ENCODE measurements at places on chromosomes 13 and 19. TPM values are rescaled to one million over a fixed set of nuclear protein-coding genes. Genes with fewer than 3 reads are reported as not detected.
A peak's percentile ranks its signal among the peaks of the same experiment; 100 is the strongest.

GRCh38 chr19:46766569-46767317 is 20.5 kb upstream of the STRN4 start:
- no peak overlapping the region for H3K27ac ChIP-seq
- no peak for DNase-seq
- H3K27me3 ChIP-seq, result no peaks in the 10 kb centered on the region
- no peaks in the 10 kb centered on the region for H3K36me3 ChIP-seq
- no peak overlapping the region for H3K4me3 ChIP-seq
- no peaks in the 10 kb centered on the region for H3K4me1 ChIP-seq

DNA sequence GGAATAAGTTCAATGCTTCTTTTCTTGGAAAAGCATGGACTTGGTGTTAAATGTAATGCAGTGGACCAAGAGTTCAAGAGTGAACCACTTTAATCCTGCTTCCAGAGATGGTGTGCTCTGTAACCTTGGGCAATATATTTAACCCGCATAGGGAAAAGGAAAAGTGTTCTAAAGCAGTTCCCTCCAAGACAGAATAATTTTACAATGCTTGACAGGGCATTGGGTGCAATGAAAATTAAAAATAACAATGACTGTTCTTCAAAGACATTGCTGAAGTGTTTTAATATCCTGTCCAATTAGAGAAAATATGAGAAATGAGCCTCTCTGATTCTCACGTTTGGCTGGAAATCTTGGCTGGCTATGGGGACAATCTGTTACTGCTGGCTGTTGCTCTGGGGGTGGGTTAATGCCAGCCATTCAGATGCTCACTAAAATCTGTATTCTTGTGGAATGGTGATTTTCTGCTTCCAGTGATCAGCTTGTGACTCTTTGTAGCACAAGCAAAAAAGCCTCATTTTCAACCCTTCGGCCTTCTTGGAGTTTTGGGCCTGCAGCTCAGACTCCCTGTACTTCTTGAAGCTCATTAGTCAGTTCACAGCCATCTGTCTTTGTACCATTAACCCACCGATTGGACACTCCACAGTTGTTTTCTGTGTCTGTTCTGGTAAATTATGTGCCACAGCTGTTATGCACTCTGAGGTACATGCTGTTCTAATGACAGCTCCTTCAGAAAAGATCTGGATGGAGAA is 310.6 kb downstream of the LMO7 start:
- no peaks in the 10 kb centered on the region for H3K4me1 ChIP-seq
- no peaks in the 10 kb centered on the region for H3K36me3 ChIP-seq
- no peak overlapping the region for H3K27ac ChIP-seq
- no peak for DNase-seq
- no peaks in the 10 kb centered on the region for H3K27me3 ChIP-seq
- no peak overlapping the region for H3K4me3 ChIP-seq

The WTIP gene
- 18.4 TPM for total RNA-seq

GRCh38 chr19:16851031-16851712 is 22.0 kb downstream of the SIN3B start:
- H3K36me3 ChIP-seq, result peaks cover 100% of the 10 kb centered on the region
- H3K27me3 ChIP-seq, result no peaks in the 10 kb centered on the region
- no peaks in the 10 kb centered on the region for H3K4me1 ChIP-seq
- H3K27ac ChIP-seq, result no peak overlapping the region

DNA sequence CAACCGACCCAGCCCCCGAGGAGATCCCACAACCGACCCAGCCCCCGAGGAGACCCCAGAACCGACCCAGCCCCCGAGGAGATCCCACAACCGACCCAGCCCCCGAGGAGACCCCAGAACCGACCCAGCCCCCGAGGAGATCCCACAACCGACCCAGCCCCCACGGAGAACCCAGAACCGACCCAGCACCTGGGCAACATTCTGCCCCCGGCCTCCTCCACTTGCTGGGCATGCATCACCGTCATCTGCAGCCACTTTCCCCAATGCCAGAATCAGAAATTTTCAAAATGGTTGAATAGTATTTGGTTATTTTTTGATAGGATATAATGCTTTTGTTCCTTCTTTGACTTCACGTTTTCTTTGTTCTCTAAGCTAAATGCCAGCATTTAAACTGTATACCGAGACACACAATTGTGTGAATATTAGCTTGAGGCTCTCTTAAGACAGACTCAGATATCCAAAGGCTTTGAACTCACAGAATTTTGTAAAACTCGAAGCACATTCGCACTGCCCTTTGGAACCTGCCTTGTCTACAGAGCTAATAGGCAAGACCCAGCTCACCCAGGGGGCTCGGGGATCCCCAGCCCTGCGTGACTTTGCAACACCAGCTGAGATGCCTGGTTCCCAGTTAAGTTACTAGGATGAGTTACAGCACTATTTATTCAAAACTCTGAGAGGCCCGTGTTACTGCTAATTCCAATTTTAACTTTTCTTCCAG is 15.5 kb upstream of the RASA3 start:
- H3K27me3 ChIP-seq, result no peaks in the 10 kb centered on the region
- no peak overlapping the region for H3K4me3 ChIP-seq
- H3K4me1 ChIP-seq, result peaks cover under 1% of the 10 kb centered on the region
- H3K36me3 ChIP-seq, result no peaks in the 10 kb centered on the region

The MTRF1 gene
- total RNA-seq, result 2.5 TPM

The MBD3L4 gene
- not detected for total RNA-seq

DNA sequence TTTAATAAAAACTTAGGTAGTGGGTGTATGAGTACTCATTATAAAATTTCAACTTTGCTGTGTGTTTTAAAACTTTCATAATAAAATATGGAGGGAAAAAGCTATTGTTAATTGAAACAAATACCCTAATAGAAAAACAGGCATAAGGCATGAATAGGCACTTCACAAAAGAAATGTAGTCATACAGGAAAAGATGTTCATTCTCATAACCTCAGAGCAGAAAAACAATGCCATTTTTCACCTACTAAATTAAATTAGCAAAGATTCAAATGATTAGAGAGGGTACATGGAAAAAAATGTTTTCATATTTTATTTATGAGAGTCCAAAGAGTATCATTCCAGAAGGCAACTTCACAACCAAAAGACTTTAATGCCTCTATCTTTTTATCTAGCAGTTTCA is 20.6 kb upstream of the ELF1 start:
- no peaks in the 10 kb centered on the region for H3K4me1 ChIP-seq
- H3K27ac ChIP-seq, result no peak overlapping the region
- no peaks in the 10 kb centered on the region for H3K27me3 ChIP-seq
- peaks cover 5% of the 10 kb centered on the region for H3K36me3 ChIP-seq
- no peak for DNase-seq

DNA sequence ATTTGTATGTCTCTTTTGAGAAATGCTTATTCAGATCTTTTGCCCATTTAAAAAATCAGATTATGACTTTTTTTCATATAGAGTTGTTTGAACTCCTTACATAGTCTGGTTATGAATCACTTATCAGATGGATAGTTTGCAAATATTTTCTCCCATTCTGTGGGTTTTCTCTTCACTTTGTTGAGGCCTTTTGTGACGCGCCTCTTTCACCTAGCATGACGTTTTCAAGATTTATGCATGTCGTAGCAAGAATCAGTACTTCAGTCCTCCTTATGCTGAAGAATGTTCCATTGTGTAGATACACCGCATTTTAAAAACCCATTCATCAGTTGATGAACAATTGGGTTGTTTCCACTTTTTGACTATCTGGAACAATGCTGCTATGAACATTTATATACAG is 13.4 kb downstream of the PABPC3 start:
- H3K27ac ChIP-seq, result no peak overlapping the region
- H3K27me3 ChIP-seq, result peaks cover 5% of the 10 kb centered on the region
- no peaks in the 10 kb centered on the region for H3K4me1 ChIP-seq
- H3K4me3 ChIP-seq, result no peak overlapping the region
- H3K36me3 ChIP-seq, result no peaks in the 10 kb centered on the region
- DNase-seq, result no peak

The PLPP2 gene
- total RNA-seq, result 22.2 TPM

The PPP1R15A gene
- 81.0 TPM for total RNA-seq

GRCh38 chr19:38683393-38684077 is 36.1 kb downstream of the ACTN4 start:
- DNase-seq, result no peak
- no peaks in the 10 kb centered on the region for H3K36me3 ChIP-seq
- H3K4me1 ChIP-seq, result peaks cover 75% of the 10 kb centered on the region

- peak overlapping the region; percentile 80 for H3K4me3 ChIP-seq
- no peak for DNase-seq
- H3K4me1 ChIP-seq, result peaks cover 75% of the 10 kb centered on the region
- no peaks in the 10 kb centered on the region for H3K27me3 ChIP-seq
- peak overlapping the region; percentile 89 for H3K27ac ChIP-seq
- H3K36me3 ChIP-seq, result no peaks in the 10 kb centered on the region
Observed at GRCh38 chr13:39037410-39037879, 444 bp downstream of the PROSER1 start.

The HSPB6 gene
- total RNA-seq, result 85.2 TPM

DNA sequence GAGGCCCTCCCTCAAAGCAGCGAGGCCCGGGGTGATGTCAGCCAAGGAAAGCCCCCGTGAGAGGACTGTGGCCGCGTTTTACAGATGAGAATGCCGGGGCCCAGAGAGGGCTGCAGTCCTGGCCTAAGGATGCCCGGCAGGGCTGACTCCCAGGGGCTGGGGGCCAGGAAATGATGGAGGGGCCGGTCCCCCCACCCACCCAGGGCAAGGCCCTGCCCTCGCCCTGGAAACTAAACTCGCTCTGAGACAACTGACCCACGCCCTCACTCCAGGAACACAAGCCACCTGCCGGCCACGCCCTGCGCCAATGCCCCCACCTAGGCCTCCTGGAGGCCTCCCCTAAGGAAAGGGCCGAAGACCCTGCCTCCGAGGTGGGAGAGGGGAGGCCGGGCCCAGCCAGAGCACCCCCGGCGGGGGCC is 7.2 kb downstream of the ZBTB7A start:
- peak overlapping the region; percentile 49 for H3K4me3 ChIP-seq
- H3K4me1 ChIP-seq, result peaks cover 96% of the 10 kb centered on the region
- peaks cover 3% of the 10 kb centered on the region for H3K36me3 ChIP-seq
- DNase-seq, result no peak

DNA sequence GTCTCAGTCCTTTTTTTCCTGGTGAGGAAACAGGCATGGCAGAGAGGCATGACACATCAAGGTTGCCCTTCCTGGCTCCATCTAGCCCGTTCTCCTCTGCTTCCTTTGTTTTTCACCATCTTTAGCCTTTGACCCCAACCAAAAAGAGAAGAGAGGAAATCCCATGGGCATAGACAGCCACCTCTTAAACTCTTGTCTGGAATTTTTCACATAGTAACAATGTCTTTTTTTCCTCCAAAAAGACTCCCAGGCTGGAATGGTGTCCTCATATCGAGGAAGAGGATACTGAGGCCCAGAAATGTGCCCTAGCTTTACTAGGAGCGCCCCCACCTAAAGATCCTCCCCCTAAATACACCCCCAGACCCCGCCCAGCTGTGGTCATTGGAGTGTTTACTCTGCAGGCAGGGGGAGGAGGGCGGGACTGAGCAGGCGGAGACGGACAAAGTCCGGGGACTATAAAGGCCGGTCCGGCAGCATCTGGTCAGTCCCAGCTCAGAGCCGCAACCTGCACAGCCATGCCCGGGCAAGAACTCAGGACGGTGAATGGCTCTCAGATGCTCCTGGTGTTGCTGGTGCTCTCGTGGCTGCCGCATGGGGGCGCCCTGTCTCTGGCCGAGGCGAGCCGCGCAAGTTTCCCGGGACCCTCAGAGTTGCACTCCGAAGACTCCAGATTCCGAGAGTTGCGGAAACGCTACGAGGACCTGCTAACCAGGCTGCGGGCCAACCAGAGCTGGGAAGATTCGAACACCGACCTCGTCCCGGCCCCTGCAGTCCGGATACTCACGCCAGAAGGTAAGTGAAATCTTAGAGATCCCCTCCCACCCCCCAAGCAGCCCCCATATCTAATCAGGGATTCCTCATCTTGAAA is at the start of gene GDF15:
GDF15 (plus strand) TSS at position 484 of the 868 bp plus-strand sequence; CDS start at position 516, 32 bp downstream.
- H3K4me3 ChIP-seq, result no peak within 1 kb of the TSS
- peak within 1 kb of the TSS; percentile 17 for H3K27ac ChIP-seq
- DNase-seq, result peak; percentile 70
- H3K4me1 ChIP-seq, result no peaks in the 10 kb centered on the region
- H3K27me3 ChIP-seq, result no peaks in the 10 kb centered on the region
- H3K36me3 ChIP-seq, result no peaks in the 10 kb centered on the region

- peaks cover 17% of the 10 kb centered on the region for H3K4me1 ChIP-seq
- H3K27ac ChIP-seq, result no peak overlapping the region
- DNase-seq, result no peak
- no peaks in the 10 kb centered on the region for H3K36me3 ChIP-seq
- no peak overlapping the region for H3K4me3 ChIP-seq
Observed at GRCh38 chr19:10894911-10895213, 23.5 kb downstream of the CARM1 start.

The NCR1 gene
- not detected for total RNA-seq

DNA sequence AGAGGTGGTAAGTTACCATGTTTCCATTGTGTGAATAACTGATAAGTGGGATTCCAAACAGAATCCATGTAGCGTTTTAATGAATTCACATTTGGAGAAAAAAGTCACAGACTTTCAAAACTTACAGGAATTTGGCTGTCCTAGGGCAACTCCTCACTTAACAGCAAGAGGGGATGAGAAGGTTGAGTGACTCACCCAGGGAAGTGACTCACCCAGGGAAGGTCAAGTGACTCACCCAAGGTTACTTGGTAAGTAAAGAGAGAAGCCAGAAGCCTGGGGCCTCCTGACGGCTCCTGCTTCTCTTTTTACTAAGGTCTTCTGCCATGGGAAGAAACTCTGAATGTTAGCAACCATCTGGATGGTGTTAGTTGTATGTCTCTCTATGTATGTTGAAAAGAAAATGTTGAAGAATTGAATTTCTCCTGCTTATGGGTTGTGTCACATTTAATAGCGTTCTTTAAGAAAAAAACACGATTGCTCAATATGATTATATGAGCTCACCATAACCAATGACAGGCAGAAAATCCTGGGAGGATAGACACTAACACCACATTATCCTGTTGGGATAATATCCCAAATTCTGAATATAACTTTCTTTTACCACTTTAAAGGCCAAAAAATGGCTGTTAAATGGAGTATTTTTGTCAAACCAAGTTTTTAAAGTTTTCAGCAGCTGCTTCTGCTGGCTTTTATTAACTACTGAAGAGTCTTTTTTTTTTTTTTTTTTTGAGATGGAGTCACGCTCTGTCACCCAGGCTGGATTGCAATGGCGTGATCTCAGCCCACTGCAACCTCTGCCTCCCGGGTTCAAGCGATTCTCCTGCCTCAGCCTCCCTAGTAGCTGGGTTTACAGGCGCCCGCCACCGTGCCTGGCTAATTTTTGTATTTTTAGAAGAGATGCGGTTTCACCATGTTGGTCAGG is 195.6 kb downstream of the GGACT start:
- H3K27ac ChIP-seq, result peak overlapping the region; percentile 76
- H3K4me1 ChIP-seq, result no peaks in the 10 kb centered on the region
- DNase-seq, result peak; percentile 80
- H3K4me3 ChIP-seq, result no peak overlapping the region
- no peaks in the 10 kb centered on the region for H3K27me3 ChIP-seq
- H3K36me3 ChIP-seq, result no peaks in the 10 kb centered on the region

The ZNF534 gene
- total RNA-seq, result 0.66 TPM
